ENCODE measurements at places on chromosomes 1 and 21.

DNA sequence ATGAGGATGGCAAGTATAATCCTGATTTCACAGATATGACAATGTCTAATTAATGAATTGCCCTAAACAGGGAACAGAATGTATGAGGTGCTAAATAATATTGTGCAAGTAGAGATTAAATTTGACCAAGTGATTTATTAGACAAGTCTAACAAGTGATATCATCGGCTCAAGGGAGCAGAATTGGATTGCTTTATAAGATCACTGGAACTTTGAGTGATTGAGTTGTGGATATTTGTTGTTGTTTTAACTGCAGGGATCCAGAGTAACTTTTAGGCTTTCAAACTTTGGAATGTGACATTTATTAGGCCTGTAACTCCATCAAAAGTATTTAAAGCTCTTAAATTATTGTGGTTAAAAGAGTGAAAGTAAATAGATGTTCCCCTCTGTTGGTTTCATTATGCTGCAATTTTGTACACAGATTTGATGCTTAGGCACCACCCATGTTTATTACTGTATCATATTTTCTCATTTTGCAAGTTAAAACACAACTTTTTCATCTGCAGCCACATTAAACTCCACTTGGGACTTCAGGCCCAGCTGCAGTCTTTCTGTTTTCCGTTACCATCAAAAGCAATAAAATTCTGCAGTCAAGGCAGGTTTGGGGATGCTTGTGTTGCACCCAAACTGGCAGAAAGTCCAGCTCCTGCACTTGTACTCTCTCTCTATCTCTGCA lies 206.6 kb downstream of the HLX start:
- no peak for DNase-seq

DNA sequence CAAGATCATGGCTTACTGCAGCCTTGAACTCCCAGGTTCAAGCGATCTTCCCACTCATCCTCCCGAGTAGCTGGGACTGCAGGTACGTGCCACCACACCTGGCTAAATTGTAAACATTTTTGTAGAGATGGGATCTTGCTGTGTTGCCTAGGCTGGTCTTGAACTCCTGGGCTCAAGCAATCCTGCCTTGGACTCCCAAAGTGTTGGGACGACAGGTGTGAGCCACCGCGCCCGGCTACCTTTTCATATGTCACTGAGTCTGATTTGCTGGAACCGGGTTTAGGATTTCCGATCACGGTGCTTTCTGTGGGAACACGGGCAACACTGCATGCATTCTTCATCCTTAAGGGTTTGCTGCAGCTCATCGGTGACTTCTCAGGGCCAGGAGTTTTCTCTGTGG lies 32.2 kb upstream of the PCBP3 start:
- no peak for DNase-seq

DNA sequence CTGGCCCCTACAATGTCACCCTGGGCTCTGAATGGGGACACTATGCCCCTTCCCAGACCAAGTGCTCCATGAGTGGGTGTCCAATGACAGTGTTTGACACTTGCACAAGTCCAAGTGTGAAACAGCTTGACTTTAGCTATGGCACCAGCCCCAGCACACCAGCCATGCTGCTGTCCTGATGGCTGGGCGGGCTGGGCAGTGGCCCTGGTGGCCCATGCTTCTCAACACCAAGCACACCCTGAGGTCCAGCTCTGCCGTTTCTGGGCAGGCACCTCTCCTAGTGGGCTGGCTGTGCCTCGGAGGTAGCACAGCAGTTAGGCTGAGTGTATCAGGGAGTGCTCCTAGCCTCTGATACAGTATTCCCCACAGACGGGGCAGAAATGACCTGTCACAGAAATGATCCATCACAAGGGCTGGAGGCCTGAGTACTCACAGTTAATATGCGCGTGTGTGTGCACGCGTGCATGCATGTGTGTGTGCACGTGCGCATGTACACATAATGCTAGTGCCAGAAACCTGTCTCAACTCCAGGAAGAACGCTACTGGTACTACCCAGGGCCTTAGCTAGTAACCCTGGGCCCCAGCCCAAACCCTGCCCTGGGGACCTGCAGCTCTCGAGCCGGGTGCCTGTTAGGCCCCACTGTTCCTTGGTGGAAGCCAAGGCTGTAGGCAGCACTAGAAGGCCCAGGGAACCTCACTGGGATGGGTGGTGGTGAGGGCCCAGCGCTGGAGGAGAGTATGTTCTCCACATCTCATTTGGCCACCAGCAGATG lies 134.0 kb downstream of the DMRTB1 start:
- no peak for DNase-seq

GRCh38 chr1:116008656-116009390 lies 32.5 kb downstream of the SLC22A15 start:
- DNase-seq: no peak

DNA sequence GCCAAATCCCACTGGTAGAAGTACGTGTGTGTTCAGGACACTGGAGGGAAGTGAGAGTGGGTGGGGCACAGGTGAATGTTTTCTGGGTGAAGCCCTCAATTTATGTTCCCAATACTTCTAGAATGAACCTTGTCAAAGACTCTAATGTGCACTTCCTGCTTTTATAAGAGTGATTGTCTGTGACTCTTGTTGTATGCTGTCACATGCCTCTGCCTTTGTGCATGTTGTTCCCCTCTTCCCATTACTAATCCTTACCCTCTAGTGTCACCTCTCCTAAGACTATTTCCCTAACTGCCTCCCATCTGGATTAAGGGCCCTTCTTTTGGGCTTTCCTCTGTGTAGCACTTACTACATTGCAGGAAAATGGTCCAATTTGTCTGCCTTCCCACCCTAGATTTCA lies 2.5 kb upstream of the LINGO4 start:
- DNase-seq: no peak

- DNase-seq: no peak
These were observed 61.1 kb downstream of the SDC3 start for GRCh38 chr1:30847358-30847972.

GRCh38 chr1:90782046-90782445 lies 64.9 kb upstream of the BARHL2 start:
- DNase-seq: no peak

GRCh38 chr1:172460177-172460576 lies 16.3 kb upstream of the PIGC start:
- no peak for DNase-seq

DNA sequence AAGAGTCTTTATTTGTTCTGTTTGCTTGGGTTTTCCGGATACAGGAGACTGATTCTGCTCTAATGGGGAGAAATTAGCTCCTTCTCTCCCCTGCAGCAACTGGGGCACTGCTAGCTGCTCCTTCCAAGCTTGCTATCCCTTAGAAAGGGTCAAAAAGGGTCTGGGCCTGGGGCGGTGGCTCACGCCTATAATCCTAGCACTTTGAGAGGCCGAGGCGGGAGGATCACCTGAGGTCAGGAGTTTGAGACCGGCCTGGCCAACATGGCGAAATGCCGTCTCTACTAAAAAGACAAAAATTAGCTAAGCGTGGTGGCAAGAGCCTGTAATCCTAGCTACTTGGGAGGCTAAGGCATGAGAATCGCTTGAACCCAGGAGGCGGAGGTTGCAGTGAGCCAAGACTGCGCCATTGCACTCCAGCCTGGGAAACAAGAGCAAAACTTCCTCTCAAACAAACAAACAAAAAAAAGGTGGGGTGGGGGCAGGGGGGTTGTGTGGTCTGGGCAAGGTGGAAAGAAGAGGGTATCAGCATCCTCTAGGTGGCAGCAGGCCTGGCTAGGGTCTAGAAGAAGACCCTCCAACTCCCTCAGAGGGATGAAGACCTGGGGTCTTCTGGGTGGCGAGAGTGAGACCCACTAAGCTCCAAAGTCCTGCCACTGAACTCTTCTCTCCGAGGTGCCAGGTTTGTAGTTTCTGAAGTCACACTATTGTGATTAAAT lies 15.4 kb upstream of the TBX15 start:
- no peak for DNase-seq

- DNase-seq: no peak
These were observed 300.8 kb downstream of the RRAGC start for GRCh38 chr1:38558500-38559445.

DNA sequence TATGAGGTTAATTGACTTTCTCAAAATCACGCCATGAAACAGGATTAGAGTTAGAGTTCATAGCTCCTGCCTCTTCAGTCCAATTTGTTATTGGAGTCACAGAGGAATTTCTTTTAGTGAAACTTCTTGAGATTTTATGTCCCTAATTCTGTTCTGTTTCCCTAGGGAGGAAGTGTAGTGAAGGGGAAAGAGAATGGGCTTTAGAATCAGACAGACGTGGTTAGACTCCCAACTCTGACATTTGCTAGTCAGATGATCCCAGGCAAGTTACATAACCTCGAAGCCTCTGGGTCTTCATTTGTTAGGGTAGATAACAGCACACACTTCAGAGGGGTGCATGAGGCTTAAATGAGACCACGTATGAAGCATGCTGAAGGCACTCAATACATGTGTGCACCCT lies 83.9 kb downstream of the ASTN1 start:
- DNase-seq: no peak

GRCh38 chr1:56799605-56800400 lies 19.4 kb downstream of the FYB2 start:
- no peak for DNase-seq

GRCh38 chr1:179818260-179818659 lies 59.3 kb downstream of the TOR1AIP2 start:
- no peak for DNase-seq

DNA sequence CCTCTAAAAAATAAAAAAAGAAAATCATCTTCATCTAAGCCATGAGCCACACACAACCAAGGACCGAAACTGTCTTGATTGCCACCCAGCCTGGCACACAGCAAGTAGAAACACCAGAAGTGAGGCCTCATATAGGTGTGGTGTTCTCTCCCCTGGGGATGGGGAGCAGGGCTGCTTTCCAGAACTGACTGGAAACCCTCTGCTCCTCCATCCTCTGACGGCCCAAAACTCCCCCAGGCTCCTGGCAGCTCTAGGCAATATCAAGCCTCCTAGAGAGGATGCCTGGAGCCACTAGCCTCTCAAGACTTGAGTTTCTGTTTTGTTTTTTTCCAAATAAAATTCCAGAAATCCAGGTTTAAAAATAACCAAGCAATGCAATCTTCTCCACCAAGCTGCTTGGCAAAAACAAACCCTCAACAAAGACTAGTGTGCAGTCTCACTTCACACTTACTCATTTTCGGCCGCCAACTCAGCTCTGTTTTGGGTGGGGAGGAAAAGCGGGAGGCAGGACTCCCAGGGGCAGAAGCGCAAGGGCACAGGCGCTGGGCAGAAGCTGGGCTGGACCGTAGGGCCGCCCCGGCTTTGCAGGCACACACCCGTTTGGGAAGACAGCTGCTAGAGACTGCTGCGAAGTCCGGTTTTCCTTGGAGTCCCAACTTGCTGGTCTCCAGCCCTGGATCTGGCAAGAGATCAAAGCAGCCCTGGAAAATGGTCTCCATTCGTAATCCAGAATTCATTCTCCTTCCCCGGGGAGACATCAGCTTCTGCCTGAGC lies 78.2 kb upstream of the CAPZB start:
- DNase-seq: no peak

GRCh38 chr1:27491748-27492700 lies 2.1 kb upstream of the WASF2 start:
- no peak for DNase-seq

- no peak for DNase-seq
These were observed 4.1 kb downstream of the WARS2 start for GRCh38 chr1:119136401-119136800.

- no peak for DNase-seq
These were observed 5.8 kb downstream of the KIF1B start for GRCh38 chr1:10216090-10216749.

DNA sequence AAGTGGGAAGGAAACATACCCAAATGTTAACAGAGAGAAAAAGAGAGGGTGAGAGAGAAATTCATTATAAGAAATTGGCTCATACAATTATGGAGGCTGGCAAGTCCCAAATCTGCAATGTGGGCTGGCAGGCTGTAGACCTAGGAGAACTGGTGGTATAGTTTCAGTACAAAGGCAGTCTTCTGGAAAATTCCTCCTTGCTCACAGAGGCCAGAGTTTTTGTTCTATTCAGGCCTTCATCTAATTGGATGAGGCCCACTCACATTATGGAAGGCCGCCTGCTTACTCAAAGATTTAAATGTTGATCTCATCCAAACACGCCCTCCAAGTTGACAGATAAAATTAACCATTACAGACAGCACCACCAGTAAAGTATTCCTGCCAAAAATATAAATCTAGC lies 36.1 kb upstream of the CAPZB start:
- DNase-seq: no peak

GRCh38 chr1:228118040-228118439 lies 8.9 kb upstream of the MRPL55 start:
- DNase-seq: no peak

- no peak for DNase-seq
These were observed 54.6 kb upstream of the DEPDC1 start for GRCh38 chr1:68551459-68551858.

DNA sequence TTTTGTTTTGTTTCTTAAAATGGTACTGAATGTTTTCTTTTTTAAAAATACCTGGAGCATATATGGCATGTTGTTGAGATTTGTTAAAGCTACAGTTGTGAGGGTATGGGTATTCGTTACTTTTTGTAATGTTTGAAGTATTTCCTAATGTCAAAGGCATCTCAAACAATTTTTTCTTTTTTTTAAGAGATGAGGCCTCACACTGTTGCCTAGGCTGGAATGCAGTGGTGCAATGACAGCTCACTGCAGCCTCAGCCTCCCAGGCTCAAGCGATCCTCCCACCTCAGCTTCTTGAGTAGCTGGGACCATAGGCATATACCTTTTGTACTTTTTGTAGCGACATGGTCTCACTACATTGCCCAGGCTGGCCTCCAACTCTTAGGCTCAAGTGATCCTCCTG lies 16.1 kb downstream of the CLCN6 start:
- DNase-seq: no peak

GRCh38 chr1:58460469-58460868 lies 86.1 kb downstream of the OMA1 start:
- DNase-seq: no peak

GRCh38 chr1:209585672-209586071 lies 2.2 kb downstream of the CAMK1G start:
- peak; percentile 17 for DNase-seq

- no peak for DNase-seq
These were observed 8.8 kb upstream of the FAM20B start for GRCh38 chr1:179016706-179017382.

DNA sequence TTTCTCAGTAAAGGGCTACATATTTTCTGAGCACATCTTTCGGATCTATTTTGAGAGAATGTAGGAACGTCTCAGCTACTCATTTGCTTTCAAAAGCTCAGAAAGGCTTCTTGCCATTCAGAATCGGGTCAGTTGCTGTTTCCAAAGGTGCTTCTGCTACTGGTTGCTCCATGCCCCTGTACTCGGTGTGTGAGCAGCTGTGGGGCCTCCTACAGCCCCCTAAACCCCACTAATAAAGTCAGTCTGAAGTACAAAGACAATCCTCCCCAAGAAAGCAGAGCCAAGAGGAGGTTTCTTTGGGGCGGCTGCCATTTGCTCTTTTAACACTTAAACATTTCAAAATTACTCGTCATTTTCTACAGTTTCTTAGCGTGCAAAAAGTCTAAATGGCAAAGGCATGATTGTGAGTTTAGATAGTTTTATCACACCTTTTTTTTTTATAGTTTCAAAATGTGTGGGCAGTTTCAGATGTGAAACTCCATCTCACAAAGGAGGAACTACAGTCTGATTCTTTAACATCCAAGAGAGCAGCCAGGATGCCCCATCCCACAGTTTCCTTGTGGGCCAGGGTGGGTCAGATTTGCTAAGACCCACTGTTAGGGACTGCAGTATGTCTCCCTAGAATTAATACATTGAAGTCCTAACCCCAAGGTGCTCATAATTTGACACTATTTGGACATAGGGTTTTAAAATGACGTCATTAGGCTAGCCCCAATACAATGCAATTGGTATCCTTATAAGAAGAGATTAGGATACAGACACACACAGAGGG lies 4.1 kb downstream of the RUNX1 start:
- no peak for DNase-seq

- no peak for DNase-seq
These were observed 158.6 kb upstream of the SNX7 start for GRCh38 chr1:98502937-98503336.

Measured in activated naive CD4-positive, alpha-beta T cell treated with anti-CD3 and anti-CD28 coated beads, Interleukin-2, amount 50 U/mL, for 16 hours (primary cell).